Activated T-cell treated with anti-CD3 and anti-CD28 coated beads for 1 hour (primary cell): ENCODE measurements at places on chromosomes 6 and 20.

- DNase-seq: no peak
These were observed 2.8 kb upstream of the RAB23 start for GRCh38 chr6:57224769-57225515.

DNA sequence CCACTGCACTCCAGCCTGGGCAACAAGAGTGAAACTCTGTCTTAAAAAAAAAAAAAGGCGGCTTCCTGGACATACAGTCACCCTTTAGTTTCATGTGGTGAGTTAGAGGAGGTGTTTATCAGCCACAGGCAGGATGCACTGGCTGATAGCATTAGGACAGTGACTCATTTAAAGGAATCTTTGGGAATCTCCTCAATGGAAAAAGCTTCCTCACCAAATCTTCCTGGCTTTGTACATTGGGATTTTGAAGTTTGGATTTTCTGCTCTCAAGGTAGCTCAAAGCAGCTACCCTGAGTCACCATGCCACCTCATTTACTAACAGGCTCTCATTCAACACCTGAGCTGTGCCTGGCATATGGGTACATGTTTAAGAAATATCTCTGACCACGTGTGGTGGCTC, 20.2 kb downstream of the PRPH2 start:
- no peak for DNase-seq

- no peak for DNase-seq
These were observed 14.6 kb upstream of the ADA start for GRCh38 chr20:44666066-44666465.

- no peak for DNase-seq
These were observed 1.8 kb downstream of the KCNK5 start for GRCh38 chr6:39227476-39227875.

DNA sequence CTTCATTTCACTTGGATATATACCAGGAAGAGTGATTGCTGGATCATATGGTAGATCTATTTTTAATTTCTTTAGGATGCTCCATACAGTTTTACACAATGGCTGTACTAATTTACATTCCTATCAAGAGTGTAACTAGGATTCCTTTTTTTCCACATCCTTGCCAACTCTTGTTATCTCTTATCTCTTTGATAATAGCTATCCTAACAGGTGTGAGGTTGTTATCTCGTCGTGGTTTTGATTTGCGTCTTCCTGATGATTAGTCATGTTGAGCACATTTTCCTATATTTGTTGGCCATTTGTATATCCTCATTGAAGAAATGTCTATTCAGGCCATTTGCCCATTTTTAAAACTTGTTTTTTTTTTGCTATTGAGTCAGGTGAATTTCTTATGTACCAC, 552.4 kb downstream of the RFPL4B start:
- DNase-seq: no peak

- DNase-seq: no peak
These were observed 2.8 kb upstream of the ZNF292 start for GRCh38 chr6:87152526-87152955.

GRCh38 chr6:83709748-83710050, 798 bp upstream of the SNAP91 start:
- no peak for DNase-seq

GRCh38 chr20:64069614-64070243, 6.7 kb downstream of the TCEA2 start:
- DNase-seq: no peak

DNA sequence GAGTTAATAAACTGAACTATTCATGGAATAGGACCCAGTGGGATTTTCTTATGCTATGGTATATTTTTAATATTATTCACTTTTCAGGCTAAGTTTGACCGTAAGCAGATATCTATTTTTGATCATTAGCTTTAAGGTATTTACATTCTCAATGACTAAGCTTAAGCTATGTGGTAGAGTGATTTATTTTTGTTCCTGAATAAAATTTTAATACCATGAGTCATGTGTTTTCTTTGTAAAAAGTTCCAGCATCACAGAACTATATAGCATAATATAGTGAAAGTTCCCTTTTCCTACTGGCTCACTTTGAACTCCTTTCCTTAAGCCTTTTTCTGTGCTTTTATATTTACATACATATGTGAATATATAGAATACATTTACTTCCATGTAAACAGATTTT, 75.8 kb downstream of the BCKDHB start:
- no peak for DNase-seq

GRCh38 chr20:53258741-53259140, 286.6 kb downstream of the TSHZ2 start:
- no peak for DNase-seq

DNA sequence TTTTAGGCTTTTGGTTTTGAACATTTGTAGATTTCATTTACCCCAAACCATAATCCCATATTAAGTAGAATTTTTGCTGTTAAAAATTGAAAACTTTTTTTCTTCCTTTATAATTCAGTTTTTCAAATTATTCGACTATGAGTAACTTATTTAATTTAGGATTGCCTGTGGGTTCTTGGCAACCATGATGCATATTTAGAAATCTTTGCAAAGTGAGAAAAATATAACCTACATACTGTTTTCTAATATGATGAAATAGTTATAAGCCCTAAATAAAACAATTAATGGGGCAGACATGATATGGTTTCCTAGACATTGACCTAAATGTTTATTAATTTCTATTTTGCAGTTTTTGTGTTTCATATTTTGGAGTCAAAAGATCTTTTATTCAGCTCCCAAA, 23.6 kb downstream of the NEDD9 start:
- no peak for DNase-seq

- no peak for DNase-seq
These were observed 933.4 kb downstream of the TFAP2A start for GRCh38 chr6:9481292-9482029.

DNA sequence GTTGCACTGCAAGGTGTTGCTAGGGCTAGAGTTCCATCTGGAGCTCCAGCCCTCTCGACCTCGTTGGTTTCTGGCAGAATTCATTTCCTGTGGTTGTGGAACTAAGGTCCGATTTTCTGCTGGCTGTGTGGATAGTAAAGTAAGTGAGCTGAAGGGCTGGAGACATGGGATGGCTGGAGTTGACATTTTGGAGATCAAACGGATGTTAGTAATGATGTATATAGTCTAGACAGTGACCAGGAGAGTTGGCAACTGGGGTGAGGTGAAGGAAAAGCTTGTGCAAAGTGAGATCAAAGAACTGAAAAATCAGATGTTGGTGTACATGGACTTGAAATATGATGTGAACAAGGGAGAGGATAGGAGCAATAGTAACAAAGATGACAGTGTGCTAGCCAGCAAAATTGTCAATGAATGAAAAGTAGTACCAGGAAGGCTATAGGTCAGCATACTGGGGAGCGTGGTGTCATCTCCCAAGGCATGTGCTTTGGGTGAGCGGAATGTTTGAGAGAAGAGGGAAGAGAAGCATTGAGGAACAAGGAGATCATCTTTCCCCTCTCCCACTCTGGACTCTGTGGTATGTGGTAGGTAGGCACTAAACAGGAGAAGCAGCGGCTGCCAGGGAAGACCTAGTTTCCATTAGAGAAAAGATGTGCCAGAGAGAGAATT, 7.8 kb downstream of the QRSL1 start:
- no peak for DNase-seq

DNA sequence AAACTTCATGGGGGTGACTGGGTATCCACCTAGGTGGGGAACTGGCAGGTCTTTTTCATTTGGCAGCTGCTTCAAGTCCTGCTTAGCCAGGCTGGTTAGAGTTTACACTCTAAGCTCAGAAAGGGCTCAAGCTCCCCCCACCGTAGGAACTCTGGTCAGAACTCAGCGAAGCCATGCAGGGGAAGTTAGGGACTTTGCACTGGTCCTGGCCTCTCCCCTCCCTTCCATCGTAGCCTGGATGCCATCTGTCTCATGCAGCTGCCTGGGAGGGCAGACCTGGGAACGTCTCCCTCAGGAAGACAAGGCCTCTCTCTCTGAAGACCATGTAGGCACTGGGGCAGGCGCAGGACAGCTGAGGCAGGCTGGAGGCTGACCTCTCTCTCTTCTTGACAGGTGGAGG, 183.8 kb upstream of the UST start:
- no peak for DNase-seq

DNA sequence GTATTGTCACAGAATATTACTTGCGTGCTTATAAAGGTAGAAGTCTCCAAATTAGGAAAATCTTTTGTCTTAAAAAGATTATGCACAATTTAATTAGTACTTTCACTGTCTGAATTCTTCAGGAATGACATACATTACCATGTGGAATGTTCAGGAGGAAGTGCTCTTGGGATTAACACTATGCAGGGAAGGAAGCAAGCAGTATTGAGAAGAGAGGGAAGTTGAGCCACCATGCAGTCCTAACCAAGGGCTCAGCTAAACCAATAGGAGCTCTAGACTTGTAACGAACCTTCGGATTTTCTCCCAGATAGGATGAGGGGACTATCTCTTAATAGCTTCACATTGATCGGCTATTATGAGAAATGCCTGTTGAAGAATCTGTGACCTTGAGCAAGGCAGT, 918.4 kb upstream of the MANEA start:
- DNase-seq: no peak

DNA sequence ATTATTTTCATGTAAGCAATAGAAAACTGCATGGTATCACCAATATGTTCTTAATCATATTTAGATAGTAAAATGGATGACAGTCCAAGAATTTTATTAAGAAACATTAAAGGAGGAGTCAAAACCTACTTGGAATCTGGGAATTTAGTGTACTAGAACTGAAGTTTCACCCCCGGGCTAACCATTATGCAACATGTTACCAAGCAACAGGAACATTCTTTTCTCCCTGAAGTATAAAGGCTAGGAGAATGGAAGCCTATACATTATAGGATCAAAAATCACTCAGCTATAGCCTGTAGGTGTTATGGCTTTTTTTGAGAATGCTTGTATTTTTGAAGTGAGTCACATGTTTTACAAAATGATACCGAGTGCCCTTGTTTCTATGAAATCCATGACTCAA, 538.3 kb downstream of the GRIK2 start:
- DNase-seq: no peak

DNA sequence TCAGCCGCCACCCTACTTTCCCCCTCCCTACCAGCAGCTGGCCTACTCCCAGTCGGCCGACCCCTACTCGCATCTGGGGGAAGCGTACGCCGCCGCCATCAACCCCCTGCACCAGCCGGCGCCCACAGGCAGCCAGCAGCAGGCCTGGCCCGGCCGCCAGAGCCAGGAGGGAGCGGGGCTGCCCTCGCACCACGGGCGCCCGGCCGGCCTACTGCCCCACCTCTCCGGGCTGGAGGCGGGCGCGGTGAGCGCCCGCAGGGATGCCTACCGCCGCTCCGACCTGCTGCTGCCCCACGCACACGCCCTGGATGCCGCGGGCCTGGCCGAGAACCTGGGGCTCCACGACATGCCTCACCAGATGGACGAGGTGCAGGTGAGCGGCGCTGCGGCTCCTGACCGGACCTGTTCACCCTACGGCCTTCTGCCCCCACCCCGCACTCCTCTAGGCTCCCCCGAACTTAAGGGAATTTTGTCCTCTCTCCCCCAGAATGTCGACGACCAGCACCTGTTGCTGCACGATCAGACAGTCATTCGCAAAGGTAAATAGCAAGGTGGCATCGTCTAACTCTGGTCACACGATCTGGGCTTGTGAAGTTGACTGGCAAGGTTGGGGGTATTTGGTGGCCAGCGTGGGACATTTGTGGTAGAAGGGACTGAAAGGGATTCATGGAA, 2.3 kb downstream of the TFAP2C start:
- DNase-seq: no peak

DNA sequence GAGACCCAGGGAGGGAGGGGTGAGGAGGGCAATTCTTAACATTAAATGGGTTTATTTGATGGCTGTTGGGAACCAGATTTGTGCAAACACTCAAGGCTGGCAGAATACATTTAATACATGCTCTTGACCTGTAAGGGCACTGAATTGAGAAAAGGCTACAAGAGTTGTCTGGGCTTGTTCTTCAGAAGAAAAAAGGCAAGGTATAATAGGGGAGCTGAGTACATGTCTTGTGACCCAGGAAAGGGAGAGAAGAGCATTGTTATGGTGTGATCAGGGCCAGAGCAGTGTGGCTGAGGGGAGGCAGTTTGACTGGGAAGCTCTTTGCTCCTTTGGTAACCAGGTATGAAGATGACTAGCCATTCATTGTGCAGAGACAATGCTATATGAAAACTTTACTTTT, 18.9 kb downstream of the KLHL31 start:
- no peak for DNase-seq

DNA sequence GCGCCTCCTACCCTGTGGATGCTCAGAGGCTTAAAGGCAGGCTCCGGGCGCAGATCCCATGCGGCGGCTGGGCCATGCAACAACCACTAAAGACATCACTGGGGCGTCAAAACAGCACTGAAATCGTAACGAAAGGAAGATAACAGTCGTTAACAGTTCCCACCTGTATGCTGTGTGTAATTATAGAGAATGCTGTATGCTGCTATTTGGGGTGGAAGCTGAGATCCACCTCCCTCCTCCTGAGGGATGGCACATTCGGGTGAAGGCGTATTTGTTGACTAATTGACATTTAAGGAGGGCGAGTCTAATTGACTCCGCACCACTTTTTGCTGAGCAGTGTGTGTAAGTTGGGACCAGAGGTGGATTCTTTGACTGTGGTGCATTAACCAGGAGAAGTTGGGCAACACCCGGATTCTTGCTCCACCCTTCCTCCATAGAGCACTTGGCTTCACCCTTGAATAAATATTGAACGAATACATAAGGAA, 687 bp downstream of the SLC35A1 start:
- DNase-seq: peak; percentile 42

DNA sequence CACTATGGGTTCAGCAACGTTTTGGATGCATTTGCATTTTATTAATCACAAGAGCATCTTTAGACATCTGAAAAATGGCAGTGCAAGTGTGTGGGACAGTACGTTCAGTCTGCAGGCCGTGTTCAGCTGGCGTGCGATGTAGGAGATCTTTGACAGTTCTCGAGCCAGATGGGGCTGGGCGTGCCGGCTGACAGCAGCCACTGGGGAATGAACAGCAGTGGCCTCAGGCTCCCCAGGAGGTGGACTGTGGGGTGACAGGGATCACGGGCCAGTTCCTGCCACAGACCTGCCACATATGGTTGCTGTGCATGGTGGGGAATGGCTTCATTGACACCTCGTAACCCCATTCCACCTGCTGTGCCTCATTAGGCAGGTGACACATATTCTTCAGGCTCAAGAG, 16.4 kb upstream of the MLN start:
- no peak for DNase-seq

- no peak for DNase-seq
These were observed 329.8 kb upstream of the EPHA7 start for GRCh38 chr6:93749191-93749590.

GRCh38 chr6:139528471-139528870, 154.0 kb upstream of the CITED2 start:
- DNase-seq: no peak

GRCh38 chr6:473768-474452, 82.4 kb downstream of the IRF4 start:
- DNase-seq: no peak

GRCh38 chr6:142241061-142241460, 60.7 kb upstream of the ADGRG6 start:
- DNase-seq: no peak

- no peak for DNase-seq
These were observed 114.4 kb downstream of the FOXC1 start for GRCh38 chr6:1724124-1724523.

GRCh38 chr6:133590196-133590595, 298.7 kb upstream of the TCF21 start:
- no peak for DNase-seq
